ENCODE measurements at places on chromosomes 16 and 17. TPM values are rescaled to one million over a fixed set of nuclear protein-coding genes. Genes with fewer than 3 reads are reported as not detected.

SNX20 gene
- not detected for polyA plus RNA-seq

NPIPB9 gene
- 3.5 TPM for polyA plus RNA-seq

CPHXL2 gene
- not detected for polyA plus RNA-seq

SLC5A11 gene
- polyA plus RNA-seq, result not detected

PRMT7 gene
- 203 TPM for polyA plus RNA-seq

TMEM88 gene
- polyA plus RNA-seq, result 6.7 TPM

LRRC46 gene
- 0.12 TPM for polyA plus RNA-seq

PLXDC1 gene
- polyA plus RNA-seq, result 13.5 TPM

MCRIP1 gene
- 510 TPM for polyA plus RNA-seq

CAPN15 gene
- polyA plus RNA-seq, result 11.5 TPM

SNAI3 gene
- polyA plus RNA-seq, result not detected

ZDHHC7 gene
- polyA plus RNA-seq, result 34.1 TPM

HS3ST3B1 gene
- polyA plus RNA-seq, result 0.58 TPM

PIK3R5 gene
- polyA plus RNA-seq, result not detected

Measured in neural cell (in vitro differentiated cells).